ENCODE measurements at places on chromosomes 11 and 22.

DNA sequence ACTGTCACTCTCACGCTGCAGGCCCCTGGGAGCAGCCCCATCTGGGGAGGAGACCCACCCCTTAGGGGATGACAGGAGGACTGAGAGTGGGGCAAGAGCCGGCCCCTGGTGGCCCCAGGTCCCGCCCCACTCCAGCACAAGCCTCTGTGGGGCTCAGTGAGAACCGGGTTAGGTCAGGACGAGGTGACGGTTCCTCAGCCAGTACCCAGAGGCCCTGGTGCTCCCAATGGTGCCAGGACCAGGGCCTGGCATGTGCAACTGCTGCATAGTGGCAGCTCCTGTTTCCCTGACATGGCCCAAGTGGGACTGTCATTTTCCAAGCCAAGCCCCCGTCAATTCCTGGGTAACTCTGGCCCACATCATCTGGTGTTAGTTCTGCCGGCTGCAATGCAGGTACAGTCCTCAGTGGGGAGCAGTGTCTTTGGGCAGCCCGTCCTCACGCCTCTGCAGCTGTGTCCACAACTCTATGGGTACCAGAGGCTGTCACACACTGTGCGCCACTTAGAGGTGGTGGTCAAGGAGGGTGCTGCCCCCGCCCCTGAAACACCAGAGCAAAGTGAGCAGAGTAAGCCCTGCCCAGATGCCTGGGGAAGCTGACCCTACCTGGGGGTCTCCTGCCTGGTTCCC, 15.9 kb downstream of the CHID1 start:
- no peak for DNase-seq

DNA sequence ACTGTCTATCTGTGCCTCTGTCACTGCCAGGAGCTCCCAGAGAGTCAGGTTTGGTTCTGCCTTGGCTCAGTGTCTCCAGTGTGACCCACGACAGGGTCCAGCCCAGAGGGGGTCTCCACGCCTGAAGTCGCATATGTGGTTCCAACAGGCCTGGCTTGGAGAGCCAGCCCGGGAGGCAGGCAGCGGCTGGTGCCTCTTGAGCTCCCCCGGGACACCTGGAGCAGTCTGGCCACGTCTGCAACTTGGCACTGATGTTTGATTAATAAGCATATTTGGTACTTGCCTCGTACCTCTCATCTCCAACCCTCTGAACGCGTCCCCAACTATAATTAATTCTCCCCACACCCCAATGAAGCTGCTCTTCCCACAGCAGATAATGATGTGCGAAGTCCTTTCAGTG, 31.7 kb upstream of the SHISAL1 start:
- DNase-seq, result no peak

- no peak for DNase-seq
Measured at GRCh38 chr11:62921573-62922188, 518 bp upstream of the CHRM1 start.

- DNase-seq, result no peak
Measured at GRCh38 chr11:121723246-121723741, 270.5 kb upstream of the SORL1-AS1 start.

- no peak for DNase-seq
Measured at GRCh38 chr11:94526645-94527438, 14.6 kb downstream of the C11orf97 start.

DNA sequence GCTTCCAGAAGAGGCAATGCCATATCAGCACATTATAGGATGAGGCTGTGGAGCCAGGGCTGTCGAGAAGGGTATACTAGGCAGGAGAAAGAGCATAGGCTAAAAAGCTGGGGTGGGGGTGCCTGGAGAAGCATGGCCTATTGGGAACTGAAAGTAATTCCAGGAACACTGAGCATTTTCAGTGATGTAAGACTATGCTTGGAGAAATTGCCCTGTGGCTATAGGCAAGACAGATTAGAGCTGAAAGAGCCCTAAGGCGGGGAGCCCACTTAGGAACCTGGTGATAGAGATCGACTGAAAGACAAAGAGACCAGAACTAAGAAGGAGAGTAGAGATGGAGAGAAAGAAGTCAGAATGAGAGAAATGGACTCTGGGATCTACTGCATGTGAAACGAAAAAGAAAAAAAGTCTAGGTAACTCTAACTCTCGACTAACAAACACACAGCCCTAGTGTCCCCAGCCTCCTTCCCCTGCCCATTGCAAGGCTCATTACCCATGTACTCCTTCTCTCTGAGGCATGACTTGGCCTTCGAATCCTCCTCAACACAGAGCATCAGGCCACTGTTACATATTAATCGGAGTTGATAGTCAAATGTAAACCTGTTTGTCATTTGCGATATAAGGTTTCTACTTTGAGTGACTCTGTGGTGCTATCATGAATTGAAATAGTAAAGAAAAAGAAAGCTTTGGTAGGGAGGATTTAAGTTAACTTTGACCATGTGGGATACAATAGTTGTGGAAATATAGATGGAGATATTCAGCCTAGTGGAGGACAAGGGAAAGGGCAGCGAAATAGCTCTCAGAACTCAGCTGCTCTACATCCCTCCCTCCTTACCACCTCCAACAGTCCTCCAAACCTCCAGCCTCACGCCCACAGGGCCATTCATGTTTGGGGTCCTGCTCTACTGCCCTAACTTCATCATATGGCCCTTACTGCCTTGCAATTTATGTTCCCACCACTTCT, 52.3 kb upstream of the BMAL1 start:
- no peak for DNase-seq

GRCh38 chr22:38300197-38300945, 16.9 kb downstream of the CSNK1E start:
- no peak for DNase-seq

GRCh38 chr11:131746201-131746600, 375.8 kb downstream of the NTM start:
- DNase-seq, result no peak

DNA sequence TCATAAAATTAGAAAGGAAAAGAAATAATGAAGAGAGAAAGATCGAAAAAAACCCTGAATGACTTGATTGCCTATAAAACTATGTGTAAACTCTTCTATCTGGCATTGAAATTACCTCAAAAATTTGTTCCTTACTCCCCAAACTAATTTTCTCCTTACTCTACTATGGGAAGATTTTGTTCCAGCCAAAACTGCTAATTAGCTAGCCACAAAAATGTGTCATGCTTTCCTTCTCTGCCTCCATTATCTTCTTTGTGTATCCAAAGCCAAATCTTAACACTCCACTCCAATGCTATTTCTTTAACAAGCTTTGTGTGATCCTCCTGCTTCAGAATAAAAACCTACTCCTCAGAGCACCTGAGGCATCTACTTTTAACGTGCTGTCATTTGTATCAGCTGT, 831.2 kb downstream of the METTL15 start:
- DNase-seq, result no peak

DNA sequence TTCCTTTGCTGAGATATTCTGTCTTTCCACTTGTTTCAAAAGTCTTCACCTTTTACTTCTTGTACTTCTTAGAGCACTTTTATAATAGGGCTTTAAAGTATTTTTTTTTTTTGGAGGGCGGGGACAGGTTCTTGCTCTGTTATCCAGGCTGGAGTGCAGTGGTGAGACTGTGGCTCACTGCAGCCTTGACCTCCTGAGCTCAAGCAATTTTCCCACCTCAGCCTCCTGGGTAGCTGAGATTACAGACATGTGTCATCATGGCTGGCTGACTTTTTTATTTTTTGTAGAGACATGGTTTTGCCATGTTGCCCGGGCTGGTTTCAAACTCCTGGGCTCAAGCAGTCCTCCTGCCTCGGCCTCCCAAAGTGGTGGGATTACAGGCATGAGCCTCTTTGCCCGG, 57.9 kb downstream of the DYNC2H1 start:
- DNase-seq, result no peak

GRCh38 chr11:37402663-37403062, 804.6 kb upstream of the RAG2 start:
- no peak for DNase-seq

DNA sequence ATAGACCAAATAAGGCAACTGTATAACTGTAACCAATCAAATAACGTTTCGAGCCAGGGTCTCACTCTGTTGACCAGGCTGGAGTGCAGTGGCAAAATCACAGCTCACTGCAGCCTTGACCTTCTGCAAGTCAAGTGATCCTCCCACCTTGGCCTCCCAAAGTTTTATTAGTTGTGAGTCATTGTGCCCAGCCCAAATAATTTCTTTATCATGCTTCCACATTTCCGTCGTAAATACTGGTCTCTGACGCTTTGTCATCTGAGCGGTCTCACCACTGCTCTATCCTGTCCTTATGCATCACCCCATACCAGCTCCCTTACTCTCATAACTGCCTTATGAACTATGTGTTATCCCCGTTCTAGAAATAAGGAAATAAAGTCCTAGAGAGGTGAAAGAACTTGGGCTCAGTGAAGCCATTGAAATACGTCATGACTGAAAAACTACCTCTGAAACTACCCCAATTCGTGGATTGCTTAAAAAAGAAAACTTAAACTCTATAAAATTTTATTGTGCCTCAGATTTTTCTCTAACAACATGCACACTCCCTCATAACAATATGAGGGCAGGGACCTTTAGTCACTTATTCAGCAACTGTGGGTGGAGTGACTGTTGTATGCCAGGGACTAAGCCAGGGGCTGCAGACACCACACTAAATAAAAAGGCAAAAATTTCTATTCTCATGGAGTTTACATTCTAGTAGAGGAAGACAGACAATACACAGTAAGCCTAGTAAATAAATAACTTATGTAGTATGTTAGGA, 15.8 kb upstream of the RTN4RL2 start:
- DNase-seq, result no peak

DNA sequence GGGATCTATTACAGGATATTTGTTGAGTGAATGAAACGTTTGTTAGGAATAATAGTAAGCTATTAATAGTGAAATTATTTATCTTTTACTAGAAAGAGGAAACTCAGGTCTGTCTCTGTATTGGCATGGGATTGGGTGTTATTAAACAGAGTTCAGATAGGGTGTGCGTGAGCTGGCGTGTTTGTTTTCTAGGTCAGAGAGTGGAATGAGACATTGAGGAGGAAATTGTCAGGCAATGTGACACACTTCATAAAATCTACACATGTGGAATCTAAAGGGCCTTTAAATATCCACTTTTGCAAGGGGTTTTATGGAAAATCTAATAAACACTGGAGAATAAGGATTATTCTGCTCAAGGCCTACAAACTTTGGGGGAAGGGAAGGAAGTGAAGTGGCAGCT, 552.9 kb downstream of the NTM start:
- no peak for DNase-seq

GRCh38 chr11:84106541-84106940, 820.4 kb upstream of the CCDC90B start:
- DNase-seq, result no peak

DNA sequence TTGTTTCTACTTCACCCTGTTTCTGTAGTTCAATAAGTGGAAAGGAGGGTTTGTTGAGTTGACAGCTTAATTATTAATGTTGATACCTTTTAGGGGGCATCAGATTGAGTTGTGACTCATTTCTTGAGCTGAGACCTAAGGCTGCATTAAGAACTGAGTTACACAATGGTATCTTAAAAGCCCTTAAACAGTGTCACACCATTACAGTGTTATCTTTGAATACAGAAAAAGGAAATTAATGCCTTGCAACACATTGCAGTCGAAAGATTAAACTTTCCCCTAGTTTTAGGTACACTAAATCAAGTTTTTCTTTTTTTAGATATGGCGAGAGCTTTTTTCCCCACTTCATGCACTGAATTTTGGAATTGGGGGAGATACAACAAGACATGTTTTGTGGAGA, 16.7 kb downstream of the PAFAH1B2 start:
- no peak for DNase-seq

GRCh38 chr11:46628961-46629360, 11.6 kb downstream of the ATG13 start:
- no peak for DNase-seq

DNA sequence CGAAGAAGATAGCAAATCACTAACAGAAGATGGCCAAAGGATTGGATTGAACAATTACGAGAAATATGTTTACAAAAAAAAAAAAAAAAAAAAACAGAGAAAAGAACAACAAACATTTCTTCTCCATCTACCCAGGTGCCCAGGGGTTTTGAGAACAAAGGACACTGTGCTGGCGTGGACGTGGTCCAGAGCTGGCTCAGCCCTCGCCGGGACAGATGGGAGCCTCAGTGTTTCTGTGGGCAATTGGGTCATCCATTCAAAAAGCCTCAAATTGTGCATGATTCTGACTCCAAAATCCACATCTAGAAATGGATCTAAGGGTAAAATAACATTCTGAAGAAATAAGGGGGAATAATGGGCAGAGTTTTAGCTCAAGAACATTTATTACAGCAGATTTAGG, 63.1 kb downstream of the DHCR7 start:
- no peak for DNase-seq

DNA sequence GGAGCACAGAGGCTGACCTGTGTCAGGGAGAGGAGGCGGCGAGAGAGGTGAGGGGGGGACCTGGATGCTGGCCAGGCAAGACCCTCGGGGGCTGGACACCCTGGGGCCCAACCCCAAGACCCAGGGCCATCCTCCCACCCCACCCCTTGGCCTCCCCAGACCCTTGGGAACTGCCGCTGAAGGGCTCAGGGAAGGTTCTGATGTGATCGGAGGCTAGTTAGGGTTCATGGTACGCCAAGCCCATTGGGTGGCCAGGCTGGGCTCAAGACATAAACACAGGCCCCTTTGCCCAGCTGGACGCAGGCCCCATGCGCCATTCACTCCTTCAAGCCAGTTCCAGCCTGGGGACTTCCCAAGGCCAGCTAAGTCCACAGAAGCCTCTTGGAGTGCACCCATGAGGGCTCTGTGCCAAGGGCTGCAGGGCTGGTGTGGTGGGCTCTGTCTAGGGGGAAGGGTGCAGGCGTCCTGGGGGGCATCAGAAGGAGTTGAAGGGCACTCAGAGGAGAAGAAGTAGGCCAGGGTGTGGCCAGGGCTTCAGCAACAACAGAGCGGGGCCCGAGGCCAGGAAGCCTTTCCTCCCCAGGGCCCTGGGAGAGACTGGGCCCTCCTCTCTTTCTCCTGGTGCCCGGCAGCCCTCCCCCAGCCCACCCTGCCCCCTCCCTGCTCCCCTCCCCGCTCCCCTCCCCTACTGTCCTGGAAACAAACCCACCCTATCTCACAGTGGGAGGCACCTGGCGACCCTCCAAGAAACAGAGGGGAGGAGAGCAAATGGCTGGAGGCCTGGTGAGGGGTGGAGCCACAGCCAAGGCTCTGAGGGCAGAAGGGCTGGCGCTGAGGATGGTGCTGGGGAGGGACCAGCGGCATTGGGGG, 12.9 kb downstream of the TSPAN32 start:
- DNase-seq, result no peak

- DNase-seq, result no peak
Measured at GRCh38 chr11:95716266-95716665, 73.3 kb downstream of the FAM76B start.

DNA sequence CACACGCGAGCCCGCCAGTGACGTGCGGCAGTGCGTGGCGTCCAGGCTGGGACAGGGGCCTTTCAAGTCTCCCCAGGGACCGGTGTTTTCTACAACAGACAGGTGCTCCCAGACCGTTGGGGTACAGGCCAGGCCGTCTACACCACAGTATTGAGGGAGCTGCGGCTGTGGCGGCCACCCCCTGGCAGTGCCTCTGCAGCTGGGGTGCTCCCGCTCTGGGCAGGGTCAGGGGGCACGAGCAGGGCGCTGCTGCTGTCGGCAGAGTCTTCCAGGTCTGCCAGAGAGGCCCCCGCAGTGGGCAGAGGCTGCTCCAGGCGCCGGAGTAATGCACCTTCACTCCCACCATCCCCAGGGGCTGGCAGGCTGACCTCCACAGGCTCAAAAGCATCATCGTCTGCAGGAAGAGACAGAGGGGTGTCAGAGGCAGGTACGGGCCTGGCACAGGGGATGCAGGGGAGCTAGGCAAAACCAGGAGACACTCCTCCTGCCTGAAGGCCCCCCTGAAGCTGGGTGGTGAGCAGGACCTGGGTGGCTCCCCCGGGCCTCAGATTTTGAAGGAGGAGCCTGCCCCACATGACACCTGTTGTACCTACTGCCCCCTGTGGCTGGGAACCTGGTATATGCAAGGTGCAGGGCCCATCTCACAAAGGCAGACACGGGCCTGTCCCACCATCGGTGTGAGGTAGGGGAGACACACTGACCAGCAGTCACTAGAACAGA, 83.3 kb downstream of the DGCR2 start:
- no peak for DNase-seq

Data from T-helper 9 cell (primary cell).